Muscle of leg (tissue), 16 donors: ENCODE measurements at places on chromosomes 1 and 21. TPM values are rescaled to one million over a fixed set of nuclear protein-coding genes. Genes with fewer than 3 reads are reported as not detected.

DMRTA2 gene
- 0.04 TPM for total RNA-seq

LCE1A gene
- not detected for total RNA-seq

KRTAP7-1 gene
- not detected for total RNA-seq

LEPR gene
- 15.5 TPM for total RNA-seq

- no peak for DNase-seq
These were observed 300.0 kb downstream of the AJAP1 start for GRCh38 chr1:4954392-4954791.

DNA sequence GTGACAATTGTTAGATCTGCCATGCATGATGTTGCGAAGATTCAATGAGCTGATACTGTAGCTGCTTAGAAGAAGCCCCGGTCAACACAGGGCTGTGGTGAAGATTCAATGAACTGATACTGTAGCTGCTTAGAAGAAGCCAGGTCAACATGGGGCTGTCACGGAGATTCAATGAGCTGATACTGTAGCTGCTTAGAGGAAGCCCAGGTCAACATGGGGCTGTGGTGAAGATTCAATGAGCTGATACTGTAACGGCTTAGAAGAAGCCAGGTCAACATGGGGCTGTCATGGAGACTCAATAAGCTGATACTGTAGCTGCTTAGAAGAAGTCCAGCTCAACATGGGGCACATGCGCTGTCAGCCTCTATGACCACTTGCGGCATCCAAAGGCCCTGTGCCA is 18.8 kb upstream of the BACE2 start:
- no peak for DNase-seq

DNA sequence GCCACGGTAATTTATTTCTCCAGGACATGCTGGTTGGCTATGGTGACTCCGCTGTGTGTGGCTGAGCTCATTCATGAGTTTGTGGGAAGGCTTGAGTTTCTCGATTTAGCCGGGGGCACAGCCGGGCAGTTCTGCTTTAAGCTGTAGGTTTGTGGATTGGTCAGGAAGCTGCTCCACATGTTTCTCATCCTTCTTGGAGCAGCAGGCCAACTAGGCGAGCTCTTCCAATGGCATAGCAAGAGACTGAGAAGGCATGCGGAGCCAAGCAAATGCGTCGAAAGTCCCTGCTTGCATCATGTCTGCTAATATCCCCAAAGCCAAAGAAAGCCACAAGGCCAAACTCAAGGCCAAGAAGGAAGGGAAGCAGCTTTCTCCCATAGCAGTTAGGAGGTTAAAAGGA is 71.6 kb upstream of the GREM2 start:
- no peak for DNase-seq

- peak; percentile 45 for DNase-seq
These were observed 90.5 kb upstream of the TTC34 start for GRCh38 chr1:2891923-2892448.

GRCh38 chr1:39631361-39632322 is 7.8 kb downstream of the HEYL start:
- peak; percentile 33 for DNase-seq

DNA sequence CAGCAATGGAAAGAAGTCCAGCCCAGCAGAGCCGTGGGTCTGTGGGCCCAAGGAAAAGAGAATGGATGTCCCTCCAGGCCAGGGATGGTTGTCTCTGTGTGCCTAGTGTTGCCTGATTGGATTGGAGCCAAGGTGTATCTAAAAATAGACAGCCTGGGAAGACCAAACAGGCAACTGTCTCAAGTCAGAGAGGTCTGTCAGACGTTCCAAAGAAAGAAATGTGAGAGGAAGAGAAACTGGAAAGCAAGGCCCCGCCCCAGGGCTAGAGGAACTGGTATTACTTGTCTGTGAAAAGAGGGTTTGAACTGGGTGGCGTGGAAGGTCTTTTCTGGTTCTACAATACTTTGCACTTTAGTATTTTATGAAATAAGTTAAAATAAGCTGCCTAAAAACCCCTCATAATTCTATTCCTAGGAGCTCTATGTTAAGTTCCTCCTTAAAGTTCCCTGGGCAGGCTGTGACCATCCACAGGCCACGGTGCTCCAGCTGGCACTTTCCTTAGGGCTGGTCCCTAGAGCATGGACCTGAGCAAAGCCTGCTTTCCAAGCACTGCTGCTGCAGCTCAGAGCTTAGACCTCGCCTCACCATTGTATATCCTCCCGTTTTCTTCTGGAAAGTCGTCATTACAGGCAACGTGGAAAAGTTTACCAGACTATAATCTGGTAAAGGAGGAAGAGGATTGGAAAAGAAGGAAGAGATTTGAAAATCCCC is 151.6 kb downstream of the DISC1 start:
- peak; percentile 83 for DNase-seq

GRCh38 chr1:155910621-155911121 is 478 bp downstream of the RIT1 start:
- DNase-seq, result peak; percentile 61

DNA sequence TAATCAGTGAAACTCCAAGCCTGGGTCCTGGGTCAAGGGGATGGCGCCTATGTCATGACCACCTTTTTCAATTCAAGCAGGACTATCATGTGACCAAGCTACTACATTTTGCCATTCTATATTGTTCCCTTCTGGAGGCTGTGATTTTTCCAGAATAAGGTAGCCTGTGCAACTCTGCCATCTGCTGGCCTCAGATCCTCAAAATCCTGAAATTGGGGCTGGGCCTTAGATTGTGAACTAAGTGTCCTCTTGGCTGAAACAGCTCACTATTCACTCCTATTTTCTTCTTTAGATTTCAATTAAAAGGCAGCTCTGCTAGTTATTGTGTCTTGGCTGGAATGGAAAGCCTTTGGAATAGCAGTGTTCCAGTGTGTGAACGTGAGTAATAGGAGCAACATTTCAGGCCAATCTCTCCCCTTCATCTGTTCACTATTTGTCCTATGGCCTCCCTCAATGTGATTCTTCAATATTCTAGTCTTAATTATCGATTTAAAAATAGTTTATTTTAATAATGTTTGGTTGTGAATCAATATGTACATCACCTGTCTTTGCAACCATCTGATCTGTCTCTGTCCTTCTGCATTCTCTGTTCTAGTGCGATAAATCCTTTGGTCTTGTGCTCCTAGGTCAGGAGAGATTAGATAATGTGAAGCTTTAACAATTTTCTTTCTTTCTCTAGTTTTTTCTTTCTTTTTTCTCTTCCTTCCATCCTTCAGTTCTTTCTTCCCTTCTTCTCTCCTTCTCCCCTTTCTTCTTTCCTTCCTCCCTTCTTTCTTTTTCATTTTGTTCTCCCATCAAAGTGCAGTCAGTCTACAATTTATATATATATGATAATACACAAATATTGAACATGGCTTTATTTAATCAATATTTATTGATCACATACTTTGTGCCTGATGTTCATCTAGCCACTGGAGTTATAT is 69.8 kb downstream of the CR1 start:
- DNase-seq, result peak; percentile 8

DNA sequence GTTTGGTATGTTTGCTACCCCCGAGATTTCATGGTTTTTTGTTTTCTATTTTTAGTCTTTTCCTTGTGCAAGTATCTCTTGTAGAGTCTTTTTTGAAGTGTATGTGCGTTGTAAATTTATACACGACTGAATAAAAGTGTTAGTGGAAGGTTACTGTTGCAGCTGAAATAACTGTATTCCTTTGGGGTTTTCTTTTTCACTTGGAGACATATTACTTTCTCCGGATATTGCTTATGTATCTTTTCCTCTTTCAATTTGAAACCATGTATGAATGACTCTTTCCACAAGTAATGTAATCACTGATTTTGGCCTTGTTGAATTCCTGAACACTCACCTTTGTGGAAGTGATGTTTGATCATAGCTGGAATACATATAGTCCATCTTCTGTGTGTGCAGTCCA is 956 bp downstream of the URB2 start:
- no peak for DNase-seq

GRCh38 chr1:37509181-37509580 is 5.4 kb downstream of the MEAF6 start:
- DNase-seq, result no peak

- DNase-seq, result no peak
These were observed 6.2 kb downstream of the MED8 start for GRCh38 chr1:43383449-43383848.

DNA sequence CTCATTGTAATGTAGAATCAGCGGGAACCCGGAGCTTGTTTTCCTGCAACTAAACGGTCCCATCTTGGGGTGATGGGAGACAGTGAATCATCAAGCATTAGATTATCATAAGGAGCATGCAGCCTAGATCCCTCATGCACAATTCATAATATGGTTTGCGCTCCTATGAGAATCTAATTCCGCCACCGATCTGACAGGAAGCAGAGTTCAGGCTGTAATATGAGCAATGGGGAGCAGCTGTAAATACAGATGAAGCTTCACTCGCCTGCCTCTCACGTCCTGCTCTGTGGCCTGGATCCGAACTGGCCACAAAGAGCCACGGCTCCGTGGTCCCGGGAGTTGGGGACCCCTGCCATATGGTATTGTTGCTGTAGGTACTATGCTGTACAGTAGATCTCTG is 1.6 kb downstream of the IFI44 start:
- DNase-seq, result peak; percentile 60

GRCh38 chr1:24383381-24383940 is 30.1 kb downstream of the STPG1 start:
- DNase-seq, result no peak

GRCh38 chr1:231278100-231278790 is 37.2 kb downstream of the GNPAT start:
- peak; percentile 39 for DNase-seq

DNA sequence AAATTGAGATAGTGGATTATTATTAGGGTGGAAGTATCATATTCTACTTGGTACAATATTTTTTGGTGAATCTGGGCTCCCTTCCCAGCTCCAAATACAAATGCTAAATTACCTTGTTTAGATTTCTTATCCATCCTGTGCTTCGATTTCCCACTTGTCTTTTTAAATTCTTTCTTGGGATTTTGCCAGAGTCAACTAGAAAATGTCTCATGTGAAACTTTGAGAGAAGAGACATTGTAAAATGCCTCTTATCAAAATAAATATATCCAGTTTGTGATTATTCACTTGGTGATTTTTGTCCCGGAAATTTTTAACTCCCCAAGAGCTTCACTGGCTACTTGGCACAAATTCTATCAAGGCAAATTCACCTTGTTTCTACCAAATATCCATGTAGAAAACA is 202.0 kb downstream of the FMN2 start:
- DNase-seq, result no peak

- DNase-seq, result no peak
These were observed 45.4 kb downstream of the SELENOF start for GRCh38 chr1:86868477-86868876.

- no peak for DNase-seq
These were observed 88.2 kb downstream of the IARS2 start for GRCh38 chr1:220182111-220182510.

- DNase-seq, result no peak
These were observed 45.4 kb downstream of the C1orf185 start for GRCh38 chr1:51147394-51147793.
